ENCODE measurements at places on chromosomes 5 and 9. TPM values are rescaled to one million over a fixed set of nuclear protein-coding genes. Genes with fewer than 3 reads are reported as not detected.

- H3K27me3 ChIP-seq = no peaks in the 10 kb centered on the region
- no peak overlapping the region for H3K27ac ChIP-seq
- H3K4me3 ChIP-seq = no peak overlapping the region
- no peak for DNase-seq
- no peaks in the 10 kb centered on the region for H3K36me3 ChIP-seq
These were observed 157.1 kb downstream of the ATP10B start for GRCh38 chr5:160694896-160695295.

DNA sequence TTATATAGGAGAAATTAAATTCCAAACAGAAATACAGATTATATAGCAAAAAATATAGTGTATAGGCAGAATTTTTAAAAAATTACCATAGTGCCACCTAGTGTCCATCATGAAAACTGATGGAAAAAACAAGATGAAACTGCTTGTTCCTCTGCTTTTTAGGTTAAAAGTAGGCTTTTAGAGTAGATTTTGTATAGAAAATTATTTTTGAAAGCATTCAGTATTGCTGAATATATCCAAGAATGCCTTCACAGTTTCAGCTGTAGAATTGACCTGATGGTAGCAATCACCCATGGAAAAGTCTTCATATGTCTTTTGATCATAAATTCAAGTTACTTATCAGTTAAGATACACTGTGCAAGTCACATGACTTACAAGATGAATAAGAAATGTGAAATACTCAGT, 19.7 kb downstream of the RIOK2 start:
- DNase-seq = no peak
- H3K27ac ChIP-seq = no peak overlapping the region
- H3K36me3 ChIP-seq = peaks cover 2% of the 10 kb centered on the region
- no peaks in the 10 kb centered on the region for H3K4me1 ChIP-seq
- no peaks in the 10 kb centered on the region for H3K27me3 ChIP-seq
- no peak overlapping the region for H3K4me3 ChIP-seq

GRCh38 chr9:135397142-135397541, 82.4 kb upstream of the PPP1R26 start:
- no peak overlapping the region for H3K27ac ChIP-seq
- no peak overlapping the region for H3K4me3 ChIP-seq
- no peaks in the 10 kb centered on the region for H3K27me3 ChIP-seq

GRCh38 chr5:135026645-135027265, 7.3 kb downstream of the PITX1 start:
- no peak overlapping the region for H3K27ac ChIP-seq
- DNase-seq = no peak
- H3K36me3 ChIP-seq = no peaks in the 10 kb centered on the region

- H3K27ac ChIP-seq = no peak overlapping the region
- no peak overlapping the region for H3K4me3 ChIP-seq
- no peak for DNase-seq
- H3K4me1 ChIP-seq = no peaks in the 10 kb centered on the region
- H3K27me3 ChIP-seq = no peaks in the 10 kb centered on the region
These were observed 344.8 kb downstream of the CSNK1G3 start for GRCh38 chr5:123856766-123857165.

- H3K36me3 ChIP-seq = peaks cover 3% of the 10 kb centered on the region
- no peaks in the 10 kb centered on the region for H3K27me3 ChIP-seq
These were observed 13.2 kb downstream of the REEP5 start for GRCh38 chr5:112908854-112909253.

DNA sequence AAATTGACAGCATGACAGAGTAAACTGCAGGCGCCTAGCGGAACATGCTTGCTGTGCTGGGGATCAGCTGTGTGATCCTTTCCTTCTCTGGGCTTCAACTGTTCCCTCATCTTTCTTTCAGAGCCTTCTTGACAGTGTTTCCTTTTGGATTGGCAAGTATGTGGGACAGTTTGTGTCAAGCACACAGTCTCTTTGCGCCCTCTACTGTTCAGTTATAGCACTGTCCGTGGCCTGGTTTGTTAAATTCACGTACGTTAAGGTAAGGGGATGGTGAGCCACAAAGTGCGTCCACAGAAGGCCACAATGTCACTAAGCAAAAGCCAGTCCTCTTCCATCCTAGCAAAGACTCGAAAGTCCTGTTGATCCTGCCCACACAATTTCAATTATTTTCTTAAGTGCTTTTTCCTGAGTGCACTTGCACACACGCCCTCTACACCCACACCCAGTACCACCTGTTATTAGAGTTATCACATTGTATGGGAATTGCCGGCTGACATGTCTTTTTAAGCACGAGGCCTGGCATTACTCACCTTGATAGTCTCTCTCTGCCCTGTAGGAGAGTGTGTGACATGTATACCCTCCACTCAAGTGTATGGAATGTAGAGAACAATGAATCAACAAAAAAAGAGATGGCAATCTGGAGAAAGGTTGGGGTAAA, 22.5 kb upstream of the PTPN3 start:
- no peaks in the 10 kb centered on the region for H3K36me3 ChIP-seq
- no peaks in the 10 kb centered on the region for H3K4me1 ChIP-seq
- no peaks in the 10 kb centered on the region for H3K27me3 ChIP-seq
- no peak overlapping the region for H3K27ac ChIP-seq

DNA sequence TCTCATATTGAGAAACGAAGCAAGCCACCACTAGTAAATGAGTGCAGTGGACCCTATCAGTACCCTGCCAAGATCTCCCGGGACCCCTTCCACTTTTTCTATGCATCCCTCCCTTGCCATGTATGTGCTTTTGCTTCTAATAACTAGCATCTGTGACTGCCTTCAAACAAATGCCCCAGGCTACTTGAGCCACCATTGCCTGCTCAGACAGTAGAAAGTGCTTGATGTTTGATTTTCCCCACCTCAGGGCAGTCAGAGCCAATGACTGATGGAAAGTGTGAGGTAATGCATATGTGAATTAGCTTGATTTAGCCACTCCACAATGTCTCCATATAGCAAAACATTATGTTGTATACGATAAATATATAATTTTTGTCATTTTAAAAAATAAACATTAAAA, 797.3 kb upstream of the ACO1 start:
- no peaks in the 10 kb centered on the region for H3K27me3 ChIP-seq
- no peaks in the 10 kb centered on the region for H3K36me3 ChIP-seq
- no peak overlapping the region for H3K27ac ChIP-seq

- H3K36me3 ChIP-seq = no peaks in the 10 kb centered on the region
- no peaks in the 10 kb centered on the region for H3K4me1 ChIP-seq
- no peaks in the 10 kb centered on the region for H3K27me3 ChIP-seq
- no peak for DNase-seq
- H3K27ac ChIP-seq = no peak overlapping the region
These were observed 258.1 kb upstream of the EDIL3 start for GRCh38 chr5:84642795-84643194.

The PCDHB9 gene
- total RNA-seq = 3.8 TPM

The ALG2 gene
- 24.1 TPM for total RNA-seq

The SLC34A1 gene
- not detected for total RNA-seq

The TLR4 gene
- total RNA-seq = 35.0 TPM
